ENCODE measurements at places on chromosomes 3 and 15.

DNA sequence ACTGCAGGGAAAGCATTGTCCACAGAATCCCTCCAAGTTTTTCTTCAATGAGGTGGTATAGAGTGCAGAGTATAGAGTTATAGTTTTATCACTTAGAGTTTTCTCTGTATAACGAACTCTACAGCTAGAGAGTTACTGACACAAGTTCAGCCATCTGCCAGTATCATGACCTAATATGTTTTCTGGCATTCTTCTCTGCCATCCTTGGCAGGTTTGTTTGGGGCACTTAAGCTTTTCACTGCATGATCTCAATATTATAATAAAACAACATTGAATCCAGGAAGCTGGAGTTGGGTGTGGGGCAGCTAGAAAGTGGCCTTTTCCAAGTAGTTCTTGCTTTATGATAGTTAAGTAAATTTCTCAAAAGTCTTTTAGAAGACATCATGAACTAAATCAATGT is 743.5 kb upstream of the ARPP21 start:
- no peak for DNase-seq

GRCh38 chr3:128495435-128495970 is 2.5 kb upstream of the GATA2 start:
- no peak for DNase-seq

- DNase-seq = no peak
Measured at GRCh38 chr3:193905541-193906396, 230.2 kb upstream of the HES1 start.

- DNase-seq = no peak
Measured at GRCh38 chr3:53244271-53244670, 11.6 kb downstream of the TKT start.

DNA sequence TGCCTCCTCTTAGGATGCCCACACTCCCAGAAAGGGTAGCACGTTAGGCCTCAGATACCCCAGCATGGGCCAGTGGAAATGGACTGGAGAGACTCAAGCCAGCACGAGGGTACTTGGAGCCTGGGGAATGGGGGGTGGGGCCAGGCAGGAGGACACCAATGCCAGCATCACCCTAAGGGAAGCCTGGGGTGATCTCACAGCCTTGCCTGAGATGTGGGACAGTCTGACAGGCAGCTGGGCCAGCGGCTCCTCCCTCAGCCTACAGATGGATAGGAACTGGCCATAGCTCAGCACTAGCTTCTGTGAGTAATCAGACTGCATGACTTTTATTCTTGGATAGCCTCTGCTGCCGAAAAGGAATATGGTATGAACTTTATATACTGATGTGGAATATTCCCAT is 59.6 kb upstream of the MRPS22 start:
- no peak for DNase-seq

DNA sequence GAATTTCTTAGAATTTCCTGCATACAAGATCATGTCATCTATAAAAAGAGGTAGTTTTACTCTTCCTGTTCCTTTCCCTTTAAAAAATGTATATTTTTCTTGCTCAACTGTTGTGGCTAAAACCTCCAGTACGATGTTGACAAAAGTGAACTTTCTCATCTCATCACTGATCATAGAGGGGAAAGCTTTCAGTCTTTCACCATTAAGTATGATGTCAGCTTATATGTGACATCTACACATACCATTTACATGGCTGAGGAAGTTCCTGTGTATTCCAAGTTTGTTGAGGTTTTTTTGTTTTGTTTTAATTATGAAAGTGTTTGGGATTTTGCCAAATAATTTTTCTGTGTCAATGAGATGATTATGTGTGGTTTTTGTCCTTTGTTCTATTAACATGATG is 173.6 kb downstream of the PLD1 start:
- peak; percentile 32 for DNase-seq

DNA sequence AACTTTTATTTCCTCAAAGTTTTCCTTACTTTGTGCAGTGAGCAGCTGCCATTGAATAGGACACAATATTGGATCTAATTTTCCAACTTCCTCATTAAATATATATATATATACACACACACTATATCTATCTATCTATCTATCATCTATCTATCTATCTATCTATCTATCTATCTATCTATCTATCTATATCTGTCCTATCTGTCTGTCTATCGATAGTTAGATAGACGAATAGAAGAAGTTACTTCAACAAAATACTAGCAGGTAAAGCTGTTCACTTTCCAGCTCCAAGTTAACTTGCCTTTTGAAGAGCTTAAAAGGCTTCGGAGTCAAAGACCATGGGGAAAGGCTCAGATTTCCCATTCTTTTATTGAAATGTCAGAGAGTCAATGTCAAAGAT is 3.6 kb upstream of the DLG1 start:
- DNase-seq = no peak

GRCh38 chr15:86491118-86491517 is 411.4 kb downstream of the AGBL1 start:
- no peak for DNase-seq

Data from CD14-positive monocyte (primary cell).